ENCODE measurements at places on chromosomes 2 and 18.

GRCh38 chr2:119111115-119111975 lies 47.2 kb downstream of the C1QL2 start:
- DNase-seq, result no peak

DNA sequence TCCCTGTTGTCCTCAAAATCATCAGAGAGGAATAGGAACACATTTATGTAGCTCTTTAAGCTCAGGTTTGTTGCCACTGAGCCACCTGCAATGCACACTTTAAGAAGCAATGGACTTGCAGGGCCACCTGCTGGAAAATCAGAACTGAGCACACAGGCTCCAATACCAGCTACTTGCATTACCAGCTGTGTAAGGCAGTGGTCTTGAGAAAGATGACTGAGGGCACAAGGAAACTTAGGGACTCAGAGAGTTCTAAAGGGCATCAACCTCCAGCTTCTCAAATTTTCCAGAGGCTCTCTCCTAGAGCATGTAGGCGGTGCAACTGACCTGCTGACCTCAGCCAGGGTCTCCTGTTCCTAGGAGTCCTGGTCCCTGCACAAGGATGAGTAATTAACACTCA lies 2.5 kb upstream of the CNDP2 start:
- DNase-seq, result peak; percentile 53

DNA sequence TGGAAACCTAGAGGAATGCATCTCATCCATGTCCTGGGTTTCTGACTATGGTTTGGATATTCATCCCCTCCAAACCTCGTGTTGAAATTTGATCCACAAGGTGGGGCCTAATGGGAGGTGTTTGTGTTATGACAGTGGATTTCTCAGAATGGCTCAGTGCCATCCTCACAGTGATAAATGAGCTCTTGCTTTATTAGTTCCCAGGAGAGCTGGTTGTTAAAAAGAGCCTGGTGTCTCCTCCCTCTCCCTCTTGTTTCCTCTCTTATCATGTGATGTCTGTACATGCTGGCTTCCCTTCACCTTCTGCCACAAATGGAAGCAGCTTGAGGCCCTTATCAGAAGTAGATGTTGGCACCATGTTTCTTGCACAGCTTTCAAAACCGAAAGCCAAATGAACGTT lies 424.3 kb downstream of the DCC start:
- peak; percentile 3 for DNase-seq

- DNase-seq, result peak; percentile 40
These were observed 141.1 kb downstream of the DOCK10 start for GRCh38 chr2:224901121-224901676.

DNA sequence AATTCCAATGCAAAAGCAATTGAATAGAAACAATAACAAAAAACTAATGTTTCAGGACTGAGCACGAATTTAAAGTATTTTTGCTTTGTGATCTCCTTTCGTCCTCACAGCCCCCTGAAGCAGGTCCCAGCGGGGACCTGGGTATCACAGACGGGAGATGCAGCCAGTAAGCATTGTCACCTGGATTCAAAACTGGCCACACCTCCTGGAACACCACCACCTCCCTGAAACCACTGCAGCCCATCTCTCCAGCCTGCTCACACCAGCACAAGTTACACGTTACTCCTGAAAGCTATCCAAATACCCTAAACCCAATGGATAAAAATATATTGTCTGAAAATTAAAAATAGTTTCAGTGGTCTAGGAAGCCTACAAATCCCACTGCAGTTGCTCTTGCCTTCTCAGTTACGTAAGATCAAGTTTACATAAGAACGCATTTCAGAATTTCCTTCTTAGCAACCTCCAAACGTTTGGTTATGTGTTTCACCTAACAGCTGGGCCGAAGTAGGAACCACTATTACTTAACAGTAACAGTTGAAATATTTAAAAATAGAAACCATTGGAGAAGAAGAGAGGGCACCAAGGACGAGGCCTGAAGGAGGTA lies 178.0 kb downstream of the HDAC4 start:
- DNase-seq, result no peak

DNA sequence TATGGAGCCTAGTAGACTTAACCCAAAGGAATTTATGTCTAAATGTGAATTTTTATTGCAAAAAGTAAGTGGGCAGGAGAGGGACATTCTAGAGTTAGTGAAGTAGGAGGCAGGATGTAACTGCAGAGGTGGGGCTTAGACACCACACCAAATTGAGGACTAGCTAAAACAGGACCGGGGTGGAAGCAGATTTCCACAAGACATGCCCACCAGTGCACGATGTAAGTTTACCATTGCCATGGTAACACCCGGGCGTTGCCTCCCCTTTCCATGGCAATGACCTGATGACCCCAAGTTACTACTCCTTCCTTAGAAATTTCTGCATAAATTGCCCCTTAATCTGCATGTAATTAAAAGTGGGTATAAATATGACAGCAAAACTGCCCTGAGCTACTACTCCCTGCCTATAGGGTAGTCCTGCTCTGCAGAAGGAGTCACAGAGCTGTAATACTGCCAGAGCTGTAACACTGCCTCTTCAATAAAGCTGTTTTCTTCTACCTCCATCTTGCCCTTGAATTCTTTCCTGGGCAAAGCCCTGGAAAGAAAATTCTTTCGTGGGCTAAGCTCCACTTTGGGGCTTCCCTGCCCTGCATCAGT lies 509.7 kb downstream of the ERBB4 start:
- DNase-seq, result no peak

DNA sequence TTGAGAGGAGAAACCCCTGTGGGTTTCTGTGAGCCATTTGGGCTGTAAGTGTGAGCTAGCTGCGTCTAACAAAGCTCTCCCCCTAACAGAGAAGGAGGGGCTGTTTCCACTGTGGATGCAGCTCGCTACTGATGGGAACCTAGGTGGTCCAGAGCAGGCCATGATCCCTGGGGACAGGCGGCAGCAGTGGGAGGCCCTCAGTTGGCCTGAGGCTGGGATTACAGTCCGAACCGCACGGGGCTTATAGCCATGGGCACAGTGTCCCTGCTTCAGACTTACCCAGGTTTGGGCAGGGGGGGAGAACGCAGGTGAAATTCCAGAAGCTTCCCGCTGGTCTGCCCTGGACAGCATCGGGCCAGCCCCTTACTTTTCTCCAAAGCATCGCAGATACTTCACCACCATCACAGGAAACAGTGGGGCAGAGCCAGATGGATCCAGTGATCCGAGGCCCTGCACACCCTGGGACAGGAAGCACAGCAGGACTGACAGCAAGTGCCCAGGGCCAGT lies 139.4 kb downstream of the SEPTIN10 start:
- no peak for DNase-seq

DNA sequence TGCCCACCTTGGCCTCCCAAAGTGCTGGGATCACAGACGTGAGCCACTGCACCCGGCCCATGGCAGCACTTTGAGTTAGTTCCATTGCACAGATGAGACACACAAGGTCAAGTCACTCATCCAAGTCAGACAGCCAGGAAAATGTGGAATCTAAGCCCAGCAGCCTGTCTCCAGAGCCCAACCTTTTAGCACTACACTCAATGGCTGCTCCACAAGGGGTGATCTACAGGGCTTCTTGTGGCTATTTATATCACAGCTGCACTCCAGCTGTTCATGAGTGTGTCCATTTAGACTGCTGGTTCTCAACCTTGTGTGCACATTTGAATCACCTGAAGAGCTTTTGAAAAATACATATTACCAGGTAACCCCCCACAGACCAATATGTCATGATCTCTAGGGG lies 72.9 kb upstream of the RPL31 start:
- no peak for DNase-seq

DNA sequence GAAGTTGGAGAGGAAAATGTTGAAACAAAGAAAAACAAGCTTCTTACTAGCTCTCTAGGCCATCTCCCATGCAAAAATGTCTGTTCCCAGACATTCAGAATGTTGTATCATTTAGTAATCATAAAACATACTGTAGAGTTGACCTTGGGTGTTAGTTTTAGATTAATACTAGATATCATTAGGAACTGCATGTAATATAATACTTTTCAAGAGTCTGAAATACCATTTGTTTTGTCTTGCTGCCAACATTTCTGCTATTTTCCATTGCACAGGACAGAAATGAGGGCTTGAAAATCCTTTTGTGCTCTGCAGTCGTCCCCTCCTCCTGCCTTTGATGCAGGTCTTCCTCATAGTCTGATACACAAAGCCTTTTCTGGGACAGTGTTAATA lies 89.5 kb upstream of the RBMS1 start:
- DNase-seq, result no peak

DNA sequence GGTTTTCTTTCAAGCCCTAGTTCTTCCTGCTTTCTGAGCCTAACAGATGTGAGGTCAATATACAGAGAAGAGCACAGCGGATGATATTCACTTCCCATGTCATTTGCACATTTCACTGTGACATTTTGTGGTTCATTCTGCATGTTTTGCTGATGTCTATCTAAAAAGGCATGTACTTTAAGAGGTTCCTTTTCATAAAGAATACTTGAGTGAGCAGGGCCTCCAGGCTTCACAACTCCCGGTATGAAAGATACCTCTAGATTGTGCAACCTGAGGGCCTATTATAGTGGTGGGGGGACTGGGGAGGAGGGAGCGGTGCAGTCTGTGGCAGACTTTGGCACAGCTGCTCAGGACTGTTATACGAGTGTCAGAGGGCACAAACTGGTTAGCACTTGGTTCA lies 54.6 kb downstream of the CPO start:
- no peak for DNase-seq

DNA sequence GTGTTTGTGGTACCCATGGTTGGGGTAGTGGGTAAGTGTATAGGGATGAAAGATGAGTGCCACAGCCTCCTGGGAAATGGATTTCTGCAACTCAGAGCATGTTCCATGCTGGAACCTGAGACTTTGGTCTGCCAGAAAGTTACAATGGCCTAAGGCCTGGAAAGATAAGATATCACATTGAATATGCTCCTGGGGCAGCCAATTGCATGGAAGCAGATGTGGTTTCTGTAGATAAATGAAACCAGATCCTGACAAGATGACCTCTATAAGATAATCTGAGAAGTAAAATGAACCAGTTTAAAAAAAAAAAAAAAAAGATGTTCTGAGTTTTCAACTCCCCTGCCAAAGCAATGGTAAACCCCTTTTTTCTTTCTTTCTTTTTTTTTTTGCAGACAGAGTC lies 91.4 kb upstream of the NCK2 start:
- no peak for DNase-seq

DNA sequence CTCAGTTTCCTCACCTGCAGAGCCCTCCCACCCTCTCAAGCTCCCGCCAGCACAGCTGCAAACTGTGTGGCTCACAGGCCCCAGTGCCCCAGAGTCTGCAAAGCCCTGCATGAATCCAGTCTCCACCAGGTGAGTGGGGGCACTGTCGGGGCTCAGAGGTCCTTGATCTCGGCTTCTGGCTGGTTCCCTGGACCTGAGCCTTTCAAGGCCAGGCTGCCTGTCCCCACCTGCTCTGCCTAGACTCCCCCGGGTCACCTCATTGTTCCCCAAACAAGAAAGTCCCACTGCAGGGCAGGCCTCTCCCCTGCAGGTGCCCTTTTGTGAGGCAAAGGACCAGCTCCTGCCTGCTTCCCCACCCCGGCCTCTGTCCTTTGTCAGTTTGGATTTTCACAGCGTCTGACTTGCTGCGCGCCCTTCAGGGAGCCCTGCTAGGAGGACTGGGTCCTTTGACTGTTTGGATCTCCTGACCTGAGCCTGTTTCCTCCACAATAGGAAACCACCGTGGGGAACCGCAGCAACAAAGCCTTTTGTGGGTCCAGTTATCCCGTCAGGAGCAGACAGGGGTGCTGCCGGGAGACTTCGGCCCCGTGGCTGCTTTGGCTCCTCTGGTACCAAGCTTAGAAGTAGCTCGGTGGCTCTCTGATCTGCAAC lies 200.5 kb upstream of the HDAC4 start:
- no peak for DNase-seq

DNA sequence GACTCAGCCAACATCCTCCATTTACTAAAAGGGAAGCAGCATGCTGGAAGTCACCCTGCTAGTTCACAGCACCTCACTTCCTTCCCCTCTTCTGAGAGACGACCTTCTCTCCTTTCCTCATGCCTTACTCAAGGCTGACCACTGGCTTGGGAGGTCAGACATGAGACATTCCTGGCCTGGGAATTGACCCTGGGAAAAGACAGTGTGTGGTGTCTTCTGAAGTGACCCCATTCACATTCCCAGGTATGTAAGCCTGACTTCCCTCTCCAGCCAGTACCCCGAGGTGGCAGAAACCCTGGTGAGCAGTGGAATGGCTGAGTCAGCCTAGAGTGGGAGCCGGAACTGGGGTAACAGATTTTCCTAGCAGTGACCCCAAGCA lies 92.4 kb downstream of the PLB1 start:
- DNase-seq, result no peak

DNA sequence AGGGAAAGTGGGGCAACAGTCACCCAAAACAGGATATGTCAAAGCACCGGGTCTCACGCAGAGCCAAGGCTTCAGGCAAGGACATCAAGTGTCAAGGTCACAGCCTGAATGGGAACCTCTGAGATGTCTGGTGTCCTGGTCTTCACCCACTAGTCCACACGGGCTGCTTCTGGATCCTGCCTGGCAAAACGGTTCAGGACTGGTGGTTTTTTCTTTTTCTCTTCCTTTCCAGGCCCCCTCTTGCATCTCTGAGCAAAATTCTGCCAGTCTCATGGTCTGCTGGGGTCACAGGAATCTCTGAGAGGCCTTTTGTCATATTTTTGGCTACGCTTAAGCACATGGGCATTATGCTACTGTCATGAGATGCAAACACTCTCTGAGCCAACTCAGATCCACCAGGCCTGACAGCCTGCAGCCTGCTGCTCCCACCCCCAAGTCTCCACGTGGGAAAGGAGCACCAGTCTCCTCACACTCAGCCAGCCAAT lies 518.2 kb upstream of the ZEB2 start:
- DNase-seq, result no peak

DNA sequence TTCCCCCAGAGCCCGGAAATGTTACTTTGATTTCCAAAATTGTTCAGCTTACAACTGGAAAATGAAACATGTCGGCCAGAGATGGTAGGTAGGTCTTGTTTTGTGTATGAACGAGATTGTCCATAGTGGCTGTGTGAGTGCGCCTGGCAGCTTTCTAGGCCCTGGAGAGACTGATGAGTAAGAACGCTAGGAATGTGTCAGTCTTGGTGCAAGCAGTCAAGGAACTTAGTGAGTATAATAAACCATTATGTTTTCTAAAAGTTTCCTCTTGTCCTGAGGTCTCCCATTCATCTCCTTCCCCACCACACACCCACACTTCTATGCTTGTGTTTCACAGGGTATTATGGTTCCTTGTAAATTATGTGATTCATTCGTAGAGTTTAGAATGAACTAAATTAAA lies 234.2 kb downstream of the CDH2 start:
- DNase-seq, result no peak

GRCh38 chr2:106028192-106028591 lies 165.9 kb downstream of the UXS1 start:
- DNase-seq, result no peak

- no peak for DNase-seq
These were observed 434 bp upstream of the DUSP19 start for GRCh38 chr2:183078163-183078463.

GRCh38 chr18:11119550-11119949 lies 29.8 kb downstream of the PIEZO2 start:
- no peak for DNase-seq
